Calu3 (cell line): ENCODE measurements at places on chromosomes 6 and 20. TPM values are rescaled to one million over a fixed set of nuclear protein-coding genes. Genes with fewer than 3 reads are reported as not detected.

Gene RSPO4
- not detected in 2 replicates for total RNA-seq

DNA sequence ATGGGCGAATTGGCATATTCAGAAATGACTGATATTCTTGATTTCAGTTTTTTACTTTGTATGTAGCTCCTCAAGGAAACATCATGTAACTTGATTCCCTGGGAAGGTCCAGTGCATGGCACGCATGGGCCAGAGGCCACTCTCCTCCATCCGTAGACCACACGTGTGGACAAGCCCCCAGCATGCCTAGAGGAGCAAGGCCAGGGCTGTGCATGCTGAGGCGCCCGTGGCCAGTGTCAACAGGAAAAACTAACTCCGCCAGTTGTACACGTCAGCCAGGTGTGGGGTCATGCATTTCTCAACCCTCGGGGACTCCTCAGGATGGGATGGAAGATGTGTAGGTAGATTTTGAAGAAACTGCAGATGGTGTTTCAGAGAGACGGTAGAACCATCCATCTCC is 37.8 kb upstream of the CD93 start:
- DNase-seq: no peak

DNA sequence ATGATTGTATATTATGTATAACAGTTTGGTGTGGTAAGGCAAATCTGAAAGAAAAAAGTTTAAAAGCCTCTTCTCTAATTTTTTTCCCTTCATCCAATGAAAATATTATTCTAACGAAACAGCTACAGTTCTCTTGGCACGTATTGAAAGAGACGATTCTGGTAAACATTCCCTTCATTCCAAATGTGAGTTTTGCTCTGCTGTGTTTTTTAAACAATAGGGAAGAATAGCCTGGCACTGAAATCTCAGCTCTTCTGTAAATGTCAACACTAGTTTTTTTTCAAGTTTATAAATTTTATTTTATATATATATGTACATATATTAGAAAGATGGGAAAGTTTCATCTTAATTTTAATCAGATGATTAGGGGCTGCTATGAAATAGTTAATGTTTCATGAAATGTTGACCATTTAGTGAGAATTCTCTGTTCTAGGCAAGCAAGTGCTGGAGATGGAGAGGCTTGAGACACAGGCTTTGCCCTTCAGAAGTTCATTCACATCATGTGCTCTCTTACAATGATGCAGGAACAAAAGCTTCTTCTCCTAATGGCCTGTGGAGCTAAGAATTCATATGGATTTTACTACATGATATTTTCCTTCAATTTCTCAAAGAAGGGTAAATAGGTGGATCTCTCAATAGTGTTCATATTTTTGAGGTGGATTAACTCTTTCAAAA is 4.1 kb downstream of the PAQR8 start:
- no peak for DNase-seq

Gene PHF20
- total RNA-seq: 47.4 and 56.7 TPM in 2 replicates

- no peak for DNase-seq
Measured at GRCh38 chr6:24766680-24767462, 7.9 kb upstream of the GMNN start.

DNA sequence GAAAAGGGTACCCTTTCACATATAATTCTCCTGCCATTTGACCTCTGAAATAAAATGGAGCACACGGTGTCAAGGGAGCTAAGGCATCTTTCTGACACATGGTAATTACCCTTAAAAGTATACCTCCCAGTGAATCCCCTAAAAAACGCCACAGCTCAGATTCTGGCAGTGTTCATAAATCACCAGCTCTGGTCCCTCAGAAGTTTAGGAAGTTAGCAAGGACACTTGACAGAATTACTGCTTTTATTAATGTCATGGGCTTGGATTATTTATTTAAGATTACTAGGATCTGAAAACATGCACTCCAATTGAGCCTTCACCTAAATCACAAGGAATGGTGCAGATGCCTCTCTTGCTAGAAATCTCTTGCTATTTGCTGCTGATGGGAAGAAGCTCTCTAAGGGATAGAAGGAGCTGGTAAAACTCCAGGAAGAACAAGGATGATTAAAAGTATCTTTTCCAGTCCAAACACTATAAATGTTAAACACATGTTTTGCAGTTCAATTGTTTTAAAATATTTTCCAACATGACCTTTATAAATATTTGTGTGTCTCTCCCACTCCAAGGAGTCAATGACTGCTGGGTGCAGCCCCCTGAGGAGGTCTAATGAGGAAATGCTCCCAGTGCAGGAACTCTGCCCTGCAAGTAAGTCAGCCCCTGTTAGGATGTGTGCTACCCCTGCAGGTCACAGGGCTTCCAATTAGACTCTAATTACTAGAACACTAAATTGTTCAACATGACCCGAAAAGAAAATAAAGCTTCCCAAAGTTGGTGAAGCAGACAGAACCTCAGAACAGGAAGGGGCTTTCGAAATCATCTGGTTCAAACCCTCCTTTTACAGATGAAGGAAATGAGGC is 230.3 kb downstream of the TFAP2A start:
- DNase-seq: no peak
